Kidney (tissue), 22 donors: ENCODE measurements at places on chromosomes 1 and 21. TPM values are rescaled to one million over a fixed set of nuclear protein-coding genes. Genes with fewer than 3 reads are reported as not detected.

DNA sequence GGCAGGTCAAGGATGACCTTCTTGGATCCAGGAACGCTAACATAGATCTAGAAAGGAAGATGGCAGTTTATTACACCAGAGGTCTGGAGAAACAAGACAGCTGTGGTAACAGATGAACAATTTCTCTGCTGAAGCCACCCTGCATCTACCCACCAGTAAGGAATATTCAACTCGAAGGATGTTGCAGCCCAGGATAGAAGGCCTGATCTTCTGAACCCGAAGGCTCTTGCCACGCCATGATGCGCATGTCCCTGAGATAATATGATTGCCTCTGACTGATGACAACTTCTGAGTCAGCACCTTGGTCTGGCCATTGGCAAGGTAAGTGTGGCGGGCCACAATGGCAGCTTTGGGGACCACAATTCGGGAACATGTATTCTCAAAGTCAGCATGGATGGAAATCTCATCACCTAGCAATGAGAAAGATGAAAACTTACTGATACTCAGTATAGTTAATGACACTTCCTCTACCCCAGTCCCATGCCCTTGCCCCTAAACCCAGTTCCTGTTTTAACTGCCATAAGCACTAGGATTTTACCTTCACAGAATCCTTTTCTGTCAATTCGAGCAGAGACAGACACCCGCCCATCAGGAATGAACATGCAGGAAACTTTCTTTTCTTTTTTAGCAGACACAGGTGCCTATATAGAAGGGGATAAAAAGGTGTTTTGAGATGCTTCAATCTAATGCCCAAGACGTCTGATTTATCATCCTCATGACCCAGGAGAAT lies 1.8 kb downstream of the TXNIP start:
- peak overlapping the region; percentile 90 for H3K4me3 ChIP-seq
- DNase-seq: no peak
- H3K27me3 ChIP-seq: no peaks in the 10 kb centered on the region
- peaks cover 31% of the 10 kb centered on the region for H3K36me3 ChIP-seq

GRCh38 chr21:16584756-16585155 lies 855.0 kb downstream of the USP25 start:
- H3K4me3 ChIP-seq: no peak overlapping the region
- no peak overlapping the region for H3K27ac ChIP-seq
- peaks cover 7% of the 10 kb centered on the region for H3K4me1 ChIP-seq

DNA sequence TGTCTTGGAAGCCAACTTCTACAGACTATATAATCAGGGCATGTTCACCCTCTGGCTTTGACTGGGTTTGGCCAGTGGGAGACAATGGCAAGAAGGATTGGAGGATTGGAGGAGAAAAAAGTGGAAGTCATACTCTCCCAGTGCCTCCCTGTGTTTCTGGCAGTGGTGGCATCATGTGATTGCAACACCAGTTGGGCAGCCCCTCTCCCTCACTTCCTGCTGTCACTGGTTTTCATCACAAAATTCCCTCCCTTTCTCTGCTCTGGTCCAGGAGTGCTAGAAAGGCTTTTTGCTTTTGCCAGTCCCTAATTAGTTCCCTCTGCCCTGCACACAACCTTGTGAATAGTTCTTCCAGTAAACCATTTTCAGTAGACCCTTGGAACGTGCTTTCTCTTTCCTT lies 3.7 kb upstream of the QSOX1 start:
- no peak overlapping the region for H3K27ac ChIP-seq
- no peak for DNase-seq
- no peak overlapping the region for H3K4me3 ChIP-seq

GRCh38 chr1:236103646-236104218 lies 38.6 kb upstream of the GPR137B start:
- no peaks in the 10 kb centered on the region for H3K27me3 ChIP-seq
- no peaks in the 10 kb centered on the region for H3K4me1 ChIP-seq
- no peak overlapping the region for H3K27ac ChIP-seq
- no peak overlapping the region for H3K4me3 ChIP-seq
- H3K36me3 ChIP-seq: no peaks in the 10 kb centered on the region

GRCh38 chr1:118555638-118556037 lies 370.6 kb upstream of the SPAG17 start:
- DNase-seq: no peak
- H3K4me3 ChIP-seq: no peak overlapping the region
- H3K36me3 ChIP-seq: no peaks in the 10 kb centered on the region
- H3K27me3 ChIP-seq: no peaks in the 10 kb centered on the region
- no peaks in the 10 kb centered on the region for H3K4me1 ChIP-seq

Gene ABCG1
- 5.6 TPM for polyA plus RNA-seq

Gene WNT9A
- 0.58 TPM for polyA plus RNA-seq
